ENCODE measurements at places on chromosomes 5 and 9.

- no peak for DNase-seq
Observed at GRCh38 chr5:113425909-113426308, 8.9 kb downstream of the TSSK1B start.

- DNase-seq: no peak
Observed at GRCh38 chr9:137406085-137406760, 16.7 kb downstream of the EXD3 start.

- peak; percentile 86 for DNase-seq
Observed at GRCh38 chr9:127224883-127225739, 39.5 kb upstream of the GARNL3 start.

DNA sequence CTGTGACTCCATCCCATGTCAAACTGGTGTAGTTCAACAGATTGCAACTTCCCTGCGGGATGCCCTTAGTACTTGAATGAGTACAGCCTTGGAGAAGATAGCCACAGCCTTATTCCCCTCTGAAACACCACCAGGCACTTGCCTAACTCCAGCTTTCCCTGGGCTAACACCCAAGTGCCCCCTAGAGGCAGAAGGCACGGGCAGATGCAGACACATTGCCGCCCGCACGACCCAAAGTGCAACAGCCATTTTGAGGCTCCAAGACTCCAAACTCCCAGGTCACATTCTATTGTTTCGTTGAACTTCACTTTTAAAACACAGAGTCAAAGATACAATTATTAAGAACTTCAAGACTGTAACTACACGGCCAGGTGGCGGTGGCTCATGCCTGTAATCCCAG, 163.6 kb upstream of the CDH6 start:
- DNase-seq: no peak

DNA sequence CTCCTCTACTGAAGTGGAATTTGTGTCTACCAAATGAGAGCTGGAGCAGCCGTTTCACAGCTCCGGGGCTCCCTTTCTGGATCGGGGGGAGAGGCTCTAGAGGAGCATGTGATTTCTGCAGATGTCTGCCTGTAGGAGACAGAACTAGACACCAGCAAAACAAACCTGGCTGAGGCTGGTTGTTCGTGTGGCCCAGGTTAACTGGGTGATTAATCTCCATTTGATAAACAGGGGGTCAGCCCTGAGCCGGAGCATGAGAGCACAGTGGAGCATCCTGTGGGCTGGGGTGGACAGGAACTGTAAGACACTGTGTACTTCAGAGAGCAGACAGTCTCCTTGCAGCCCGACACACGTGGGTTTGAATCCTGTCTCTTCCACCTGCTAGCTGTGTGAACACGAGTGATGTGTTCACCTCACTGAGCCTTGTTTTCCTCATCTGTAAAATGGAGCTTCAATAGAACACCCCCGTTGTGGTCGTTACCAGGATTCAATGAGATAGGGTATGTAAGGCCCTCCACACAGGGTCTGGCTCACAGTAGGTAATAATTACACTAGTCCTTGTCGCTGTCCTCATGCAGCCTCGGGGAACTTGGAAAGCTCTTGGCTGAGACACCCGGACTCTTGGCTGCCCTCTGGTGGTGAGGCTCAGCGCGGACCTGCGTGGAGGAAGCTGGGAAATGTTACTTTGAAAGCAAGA, 12.9 kb downstream of the CXCL14 start:
- DNase-seq: no peak

DNA sequence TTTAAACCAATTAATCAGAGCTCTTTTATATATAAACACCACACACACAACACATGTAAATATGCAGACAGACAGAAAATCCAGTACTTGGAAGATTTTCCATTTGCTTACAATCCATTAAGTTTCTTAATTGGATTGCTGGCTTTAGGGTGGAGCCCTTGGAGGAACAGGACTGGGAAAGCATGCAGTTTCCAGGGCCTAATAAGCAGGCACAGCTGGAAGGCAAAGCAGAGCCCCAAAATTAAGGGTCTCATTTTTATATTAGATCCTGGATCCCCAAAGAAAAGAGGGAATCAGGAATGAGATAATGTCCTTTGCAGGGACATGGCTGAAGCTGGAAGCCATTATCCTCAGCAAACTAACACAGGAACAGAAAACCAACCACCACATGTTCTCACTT, 13.1 kb upstream of the SMC2 start:
- no peak for DNase-seq

DNA sequence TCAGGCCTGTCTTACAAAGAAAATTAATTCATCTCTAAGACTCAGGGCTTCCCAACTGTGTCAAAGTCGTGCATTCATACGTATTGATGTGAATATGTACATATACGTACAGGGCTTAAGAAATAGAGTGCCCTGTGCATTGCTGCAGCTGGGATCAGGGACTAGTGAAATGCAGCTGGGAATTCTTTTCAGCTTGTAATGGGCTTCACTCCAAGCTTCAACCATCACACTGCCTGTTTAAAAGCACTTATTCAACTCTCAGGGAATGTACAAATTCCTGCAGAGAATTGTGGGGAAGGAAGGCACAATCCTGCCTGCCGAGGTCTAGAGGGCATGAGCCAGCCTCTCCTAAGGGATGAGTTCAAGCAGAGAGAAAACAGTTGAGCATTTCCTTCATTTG, 59.6 kb upstream of the MAN2A1 start:
- no peak for DNase-seq

DNA sequence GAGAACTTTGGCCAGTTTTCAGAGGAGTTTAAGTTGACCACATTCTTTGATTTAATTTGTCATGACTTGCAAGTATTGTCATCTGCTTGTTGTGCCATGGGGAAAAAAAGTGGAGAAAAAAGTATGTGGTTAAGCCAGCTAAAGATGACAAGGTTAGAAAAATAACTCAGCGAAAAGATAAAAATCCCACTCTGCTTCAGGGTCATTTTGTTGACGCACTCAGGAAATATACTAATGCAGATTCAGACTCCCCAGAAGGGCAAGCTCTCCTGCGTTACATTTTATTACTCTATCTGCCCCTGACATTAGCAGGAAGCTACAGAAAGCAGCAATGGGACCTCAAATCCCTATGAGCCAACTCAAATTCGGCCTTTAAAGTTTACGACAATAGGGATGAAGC, 27.6 kb upstream of the TESK1 start:
- no peak for DNase-seq

- no peak for DNase-seq
Observed at GRCh38 chr9:137813167-137813566, 64.4 kb upstream of the CACNA1B start.

Data from stimulated activated CD8-positive, alpha-beta memory T cell treated with anti-CD3 and anti-CD28 coated beads, Interleukin-15, amount 100 ng/mL, for 4 hours (primary cell).